Activated naive CD4-positive, alpha-beta T cell (primary cell): ENCODE measurements at places on chromosomes 4 and X.

DNA sequence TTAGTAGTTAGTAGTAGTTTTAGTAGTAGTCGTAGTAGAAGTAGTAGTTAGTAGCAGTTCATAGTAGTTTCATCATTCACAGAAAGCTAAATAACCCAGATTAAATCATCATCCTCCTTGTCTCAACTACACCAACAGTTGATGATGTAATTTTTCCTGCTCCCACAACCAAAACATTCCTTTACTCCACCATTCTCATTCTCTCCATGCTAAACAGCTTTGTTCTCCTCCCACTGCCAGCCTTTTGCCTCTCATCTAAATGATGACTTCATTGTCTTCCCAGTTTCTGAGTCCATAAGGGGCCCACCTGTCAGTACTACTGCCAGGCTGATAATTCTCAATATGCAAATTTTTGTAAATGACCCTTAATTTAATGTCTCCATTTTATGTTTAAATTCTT, 68.9 kb downstream of the ARHGAP24 start:
- DNase-seq = no peak

DNA sequence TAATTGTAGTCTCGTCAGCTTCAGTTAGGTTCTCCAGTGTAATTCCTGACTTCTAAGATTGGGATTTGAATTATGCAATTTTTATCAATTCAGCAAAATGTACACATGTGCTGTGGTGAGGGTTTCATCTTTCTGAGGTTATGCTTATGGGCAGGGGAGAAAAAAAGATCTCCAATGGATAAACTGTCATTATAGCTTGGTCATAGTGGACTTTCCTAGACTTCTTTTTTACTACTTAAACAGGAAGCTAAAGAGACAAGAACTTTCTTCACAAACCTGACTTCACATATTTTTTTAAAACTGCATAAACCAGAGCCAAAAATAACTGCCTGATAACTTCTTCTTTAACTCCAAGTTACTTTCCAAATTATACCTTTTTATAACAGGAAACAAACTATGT, 21.7 kb upstream of the SPP1 start:
- no peak for DNase-seq

DNA sequence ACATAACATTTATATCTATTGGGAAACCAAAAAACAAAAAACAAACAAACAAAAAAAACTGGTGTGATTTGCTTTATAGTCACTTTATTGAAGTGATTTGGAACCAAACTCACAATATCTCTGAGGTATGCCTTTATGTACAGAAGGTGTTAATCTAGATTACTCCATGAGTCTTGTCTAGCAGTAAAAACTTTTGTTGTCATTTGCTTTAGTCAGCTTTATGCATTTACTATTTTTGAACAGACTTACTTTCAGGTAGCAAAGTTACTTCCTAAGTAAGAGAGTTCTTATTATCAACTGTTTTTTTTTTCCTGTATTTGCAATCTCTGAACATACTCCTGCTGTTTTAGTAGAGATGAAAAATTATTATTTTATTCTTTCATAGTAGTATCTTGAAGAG, 39.5 kb downstream of the RAP1GDS1 start:
- DNase-seq = no peak

- no peak for DNase-seq
These were observed 57.1 kb downstream of the ELF4 start for GRCh38 chrX:130053236-130053635.

GRCh38 chr4:184805462-184806228, 20.1 kb downstream of the ACSL1 start:
- DNase-seq = no peak
